ENCODE measurements at places on chromosomes 4 and X.

DNA sequence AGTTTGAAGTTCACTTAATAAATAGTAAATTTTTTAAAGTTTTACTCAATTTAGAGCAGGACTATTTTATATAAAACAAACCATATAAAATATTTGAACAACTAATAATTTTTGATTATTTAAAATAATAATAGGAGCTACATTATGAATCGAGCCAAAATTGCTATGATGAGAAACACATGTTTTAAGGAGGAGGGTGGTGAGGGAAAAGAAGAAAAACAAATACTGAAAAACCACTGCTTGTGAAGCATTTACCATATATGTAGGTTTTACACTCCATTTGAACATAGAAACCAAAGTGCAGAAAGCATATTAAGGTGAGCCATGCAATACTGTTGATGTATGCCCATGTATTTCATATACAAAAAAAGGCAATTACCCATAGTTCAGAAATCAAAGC lies 448.9 kb downstream of the FSTL5 start:
- no peaks in the 10 kb centered on the region for H3K4me1 ChIP-seq
- no peak overlapping the region for H3K27ac ChIP-seq
- H3K27me3 ChIP-seq, result no peaks in the 10 kb centered on the region

- H3K4me1 ChIP-seq, result peaks cover 38% of the 10 kb centered on the region
- H3K27me3 ChIP-seq, result no peaks in the 10 kb centered on the region
- no peak overlapping the region for H3K27ac ChIP-seq
- no peaks in the 10 kb centered on the region for H3K36me3 ChIP-seq
- no peak overlapping the region for H3K4me3 ChIP-seq
Measured at GRCh38 chr4:11439836-11440235, 11.1 kb upstream of the HS3ST1 start.

GRCh38 chr4:81490403-81491160 lies 18.9 kb upstream of the RASGEF1B start:
- peaks cover 57% of the 10 kb centered on the region for H3K4me1 ChIP-seq
- no peaks in the 10 kb centered on the region for H3K27me3 ChIP-seq

DNA sequence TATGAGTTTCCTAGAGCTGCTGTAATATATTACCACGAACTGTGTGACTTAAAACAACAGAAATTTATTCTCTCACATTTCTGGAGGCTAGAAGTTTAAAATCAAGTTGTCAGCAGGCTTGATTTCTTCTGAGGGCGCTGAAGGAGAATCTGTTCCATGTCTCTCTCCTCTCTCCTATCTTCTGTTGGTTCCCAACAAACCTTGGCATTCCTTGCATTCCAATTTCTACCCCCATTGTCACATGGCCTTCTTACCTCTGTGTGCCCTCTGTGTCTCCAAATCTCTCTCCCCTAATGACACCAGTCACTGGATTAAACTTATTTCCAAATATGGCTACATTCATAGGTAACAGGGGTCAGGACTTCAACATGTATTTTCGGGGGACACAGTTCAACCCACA lies 672.7 kb downstream of the RPA4 start:
- no peaks in the 10 kb centered on the region for H3K4me1 ChIP-seq
- H3K4me3 ChIP-seq, result no peak overlapping the region
- no peaks in the 10 kb centered on the region for H3K27me3 ChIP-seq
- no peak overlapping the region for H3K27ac ChIP-seq
- ATAC-seq, result no peak

DNA sequence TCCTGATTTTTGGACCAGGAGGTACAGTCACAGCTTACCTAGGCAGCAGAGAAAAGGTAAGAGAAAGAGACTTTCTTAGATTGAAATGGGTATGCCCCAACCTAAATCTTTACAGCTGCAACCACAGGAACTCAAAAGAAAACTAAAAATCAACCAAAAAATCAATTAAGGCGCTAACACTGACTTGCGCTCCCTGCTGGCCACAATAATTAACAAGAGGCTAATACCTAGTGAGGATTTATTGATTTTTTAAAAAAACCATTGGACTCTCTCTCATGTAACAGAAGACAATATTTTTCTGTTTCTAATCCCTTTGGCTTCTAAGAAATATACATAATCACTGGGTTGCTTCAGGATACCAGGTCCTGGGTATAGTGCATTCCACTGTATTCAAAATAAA lies 153.9 kb upstream of the TENM3 start:
- no peak for ATAC-seq
- H3K4me1 ChIP-seq, result no peaks in the 10 kb centered on the region
- no peak overlapping the region for H3K4me3 ChIP-seq
- no peaks in the 10 kb centered on the region for H3K36me3 ChIP-seq
- no peaks in the 10 kb centered on the region for H3K27me3 ChIP-seq

DNA sequence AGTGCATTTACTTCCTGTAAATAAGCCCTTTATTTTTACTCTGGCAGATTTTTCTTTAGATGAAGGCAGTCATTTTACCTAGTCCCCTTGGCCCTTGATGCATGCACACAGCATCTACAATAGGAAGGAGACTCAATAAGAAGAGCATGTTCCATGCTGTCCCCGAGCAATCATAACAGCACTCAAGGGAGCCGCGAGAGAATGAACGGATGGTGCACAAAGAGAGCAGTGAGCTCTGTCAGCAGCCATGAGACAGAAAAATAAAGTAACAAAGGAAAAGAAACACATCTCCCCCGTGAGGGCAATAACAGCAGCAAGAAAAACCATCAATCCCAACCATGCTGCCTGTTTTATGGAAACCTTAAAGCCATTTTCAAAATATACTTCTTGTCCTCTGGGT lies 11.9 kb downstream of the SMIM31 start:
- H3K4me1 ChIP-seq, result peaks cover 6% of the 10 kb centered on the region
- no peak overlapping the region for H3K4me3 ChIP-seq
- no peak for ATAC-seq
- no peaks in the 10 kb centered on the region for H3K36me3 ChIP-seq
- peaks cover 30% of the 10 kb centered on the region for H3K27me3 ChIP-seq
- H3K27ac ChIP-seq, result no peak overlapping the region

- H3K27ac ChIP-seq, result no peak overlapping the region
- no peak overlapping the region for H3K4me3 ChIP-seq
- no peak for ATAC-seq
- no peaks in the 10 kb centered on the region for H3K4me1 ChIP-seq
- H3K27me3 ChIP-seq, result no peaks in the 10 kb centered on the region
Measured at GRCh38 chrX:14902537-14902936, 29.3 kb downstream of the MOSPD2 start.

DNA sequence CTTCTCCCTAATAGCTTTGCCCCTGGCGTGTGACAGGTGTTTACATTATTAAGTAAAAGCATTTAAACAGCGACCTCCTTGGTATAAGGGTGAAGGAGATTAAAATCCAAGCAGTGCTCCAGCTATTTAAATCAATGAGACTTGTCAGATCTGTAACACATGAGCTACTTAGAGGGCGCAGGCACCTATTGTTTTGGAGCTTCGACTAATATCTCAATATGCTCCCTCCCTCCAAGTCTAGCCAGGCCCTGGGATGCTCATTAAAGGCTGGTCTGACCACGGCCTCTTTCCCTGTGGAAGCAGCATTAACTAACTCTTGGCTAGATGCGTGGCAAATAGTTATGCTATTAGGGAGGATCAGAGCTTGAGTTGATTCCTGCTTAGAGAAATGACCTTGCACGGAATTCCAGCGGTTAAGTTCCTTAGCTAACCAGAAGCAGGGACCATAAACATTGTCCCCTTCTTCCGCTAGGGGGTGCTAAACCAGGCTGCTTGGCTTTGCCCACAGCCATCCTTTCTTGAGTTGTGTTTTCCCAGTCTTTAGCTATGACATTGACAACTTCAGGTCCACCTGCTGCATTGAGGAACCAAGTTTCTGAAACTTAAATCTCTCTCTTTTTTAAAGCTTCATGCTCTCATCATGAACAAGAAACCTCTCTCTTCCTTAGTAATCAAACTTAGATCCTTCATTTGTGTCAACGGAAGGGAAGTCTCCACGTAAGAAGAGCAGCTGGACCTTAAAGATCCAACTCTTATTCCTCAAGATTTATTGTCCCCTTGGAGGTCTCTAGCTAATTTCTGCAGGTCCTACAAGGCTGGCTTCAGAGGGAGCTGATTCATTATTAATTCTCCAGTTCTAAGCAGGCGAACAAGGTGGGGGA lies 80.7 kb upstream of the IGFBP7 start:
- no peak overlapping the region for H3K27ac ChIP-seq
- peaks cover 20% of the 10 kb centered on the region for H3K27me3 ChIP-seq
- H3K4me1 ChIP-seq, result no peaks in the 10 kb centered on the region
- no peak overlapping the region for H3K4me3 ChIP-seq
- no peak for ATAC-seq
- H3K36me3 ChIP-seq, result no peaks in the 10 kb centered on the region

- no peaks in the 10 kb centered on the region for H3K4me1 ChIP-seq
- ATAC-seq, result no peak
- H3K27me3 ChIP-seq, result no peaks in the 10 kb centered on the region
- no peaks in the 10 kb centered on the region for H3K36me3 ChIP-seq
- no peak overlapping the region for H3K27ac ChIP-seq
Measured at GRCh38 chrX:144327495-144327894, 443.6 kb downstream of the UBE2NL start.

DNA sequence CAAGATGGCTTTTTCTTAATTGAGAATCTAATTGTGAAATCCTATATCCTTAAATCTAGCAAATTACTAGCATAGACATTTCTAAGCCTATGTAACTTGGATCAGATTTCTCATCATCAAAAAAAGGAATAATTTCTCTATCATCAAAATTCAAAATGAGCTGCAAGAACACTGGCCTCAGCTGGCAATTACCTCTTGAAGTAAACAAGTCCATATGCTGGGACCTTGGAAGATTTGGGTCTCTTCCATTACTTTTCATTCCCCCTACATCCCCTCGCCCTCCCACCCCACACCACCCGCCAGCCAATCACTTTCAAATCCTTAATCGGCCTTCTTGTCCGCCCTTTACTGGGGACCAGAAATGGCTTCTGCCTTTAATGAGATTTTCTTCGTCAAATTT lies 23.3 kb upstream of the MBTPS2 start:
- no peaks in the 10 kb centered on the region for H3K27me3 ChIP-seq
- no peak overlapping the region for H3K27ac ChIP-seq
- no peaks in the 10 kb centered on the region for H3K4me1 ChIP-seq
- H3K4me3 ChIP-seq, result no peak overlapping the region
- no peaks in the 10 kb centered on the region for H3K36me3 ChIP-seq

GRCh38 chr4:52866734-52867133 lies 4.6 kb downstream of the RASL11B start:
- H3K4me1 ChIP-seq, result peaks cover under 1% of the 10 kb centered on the region
- no peaks in the 10 kb centered on the region for H3K27me3 ChIP-seq
- ATAC-seq, result no peak
- H3K4me3 ChIP-seq, result no peak overlapping the region
- H3K27ac ChIP-seq, result no peak overlapping the region

DNA sequence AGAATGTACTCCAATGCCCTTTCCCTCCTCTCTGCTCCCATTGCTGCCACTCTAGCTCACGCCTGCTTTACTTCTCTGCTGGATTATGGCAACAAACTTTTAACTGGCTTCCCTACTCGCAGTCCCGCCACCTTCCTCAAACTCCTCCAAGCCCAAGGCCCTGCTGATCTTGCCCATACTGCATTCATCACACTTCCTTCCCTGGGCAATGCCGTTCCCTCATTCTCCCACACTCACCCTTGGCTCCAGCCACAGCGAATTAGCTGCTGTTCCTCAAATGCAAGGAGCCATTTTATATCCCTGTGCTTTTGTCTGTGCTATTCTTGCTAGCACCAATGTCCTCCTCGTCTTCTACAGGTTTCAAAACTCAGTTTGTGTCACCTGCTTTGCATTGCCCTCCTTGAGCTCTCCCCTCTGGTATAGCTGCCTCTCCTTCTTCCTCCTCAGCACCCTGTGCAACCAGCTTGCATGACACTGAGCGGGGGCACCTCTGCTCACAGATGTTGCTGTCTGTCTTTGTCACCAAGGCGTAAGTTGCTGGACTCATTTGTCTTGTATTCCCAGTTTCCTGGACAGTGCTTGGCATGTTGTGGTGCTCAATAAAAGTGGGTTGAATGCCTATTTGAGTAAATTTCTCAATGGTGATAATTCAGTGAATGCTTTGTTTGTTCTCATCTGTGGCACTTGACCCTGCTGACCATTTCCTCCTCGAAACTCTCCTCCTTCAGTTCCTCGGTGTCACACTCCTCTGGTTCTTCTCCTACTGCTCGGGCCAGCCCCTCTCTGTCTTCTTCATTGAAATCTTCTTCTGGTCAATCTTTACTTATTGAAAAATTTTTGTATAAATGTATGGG lies 22.4 kb upstream of the MGST2 start:
- H3K36me3 ChIP-seq, result no peaks in the 10 kb centered on the region
- H3K4me1 ChIP-seq, result no peaks in the 10 kb centered on the region
- H3K27ac ChIP-seq, result no peak overlapping the region
- no peak for ATAC-seq
- H3K4me3 ChIP-seq, result no peak overlapping the region

GRCh38 chr4:20615486-20616260 lies 84.6 kb upstream of the PACRGL start:
- no peak overlapping the region for H3K27ac ChIP-seq
- ATAC-seq, result peak; percentile 44
- H3K4me3 ChIP-seq, result no peak overlapping the region
- H3K4me1 ChIP-seq, result no peaks in the 10 kb centered on the region
- peaks cover 9% of the 10 kb centered on the region for H3K27me3 ChIP-seq
- no peaks in the 10 kb centered on the region for H3K36me3 ChIP-seq

GRCh38 chrX:150968862-150969720 lies 14.0 kb upstream of the HMGB3 start:
- H3K36me3 ChIP-seq, result no peaks in the 10 kb centered on the region
- no peak overlapping the region for H3K27ac ChIP-seq

DNA sequence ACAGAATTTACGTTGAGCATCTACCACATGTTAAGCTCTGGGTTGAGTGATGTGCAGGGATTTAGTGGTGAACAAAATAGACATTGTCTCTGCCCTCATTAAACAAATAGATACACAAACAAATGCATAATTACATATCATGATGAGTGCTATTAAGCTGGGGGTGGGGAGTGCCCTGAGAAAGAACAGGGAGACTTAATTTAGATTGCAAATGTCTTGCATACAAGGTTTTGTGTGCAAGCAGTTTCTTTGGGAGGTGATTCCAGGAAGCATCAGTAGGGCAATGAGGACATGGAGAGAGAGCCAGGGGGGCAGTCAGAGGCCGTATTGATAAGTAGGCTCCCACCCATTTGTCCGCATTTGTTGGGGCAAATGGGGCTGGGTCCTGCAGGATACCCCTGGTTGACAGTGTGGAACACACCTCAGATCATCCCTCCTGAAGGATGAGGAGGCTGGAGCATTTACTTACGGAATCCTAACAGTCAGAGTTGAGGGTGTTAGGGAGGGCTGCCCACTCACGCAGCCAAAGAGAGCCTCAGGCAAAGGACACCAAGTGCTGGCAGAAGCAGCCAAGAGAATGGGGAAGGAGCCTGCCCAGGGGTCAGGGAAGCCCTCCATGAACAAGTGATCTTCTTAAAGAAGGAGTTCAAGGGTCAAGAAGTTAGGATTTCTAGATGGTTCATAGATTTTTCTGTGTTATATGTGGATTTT lies 245.9 kb downstream of the BCOR start:
- H3K27me3 ChIP-seq, result no peaks in the 10 kb centered on the region
- H3K27ac ChIP-seq, result no peak overlapping the region
- H3K4me1 ChIP-seq, result peaks cover 38% of the 10 kb centered on the region
- H3K36me3 ChIP-seq, result no peaks in the 10 kb centered on the region

DNA sequence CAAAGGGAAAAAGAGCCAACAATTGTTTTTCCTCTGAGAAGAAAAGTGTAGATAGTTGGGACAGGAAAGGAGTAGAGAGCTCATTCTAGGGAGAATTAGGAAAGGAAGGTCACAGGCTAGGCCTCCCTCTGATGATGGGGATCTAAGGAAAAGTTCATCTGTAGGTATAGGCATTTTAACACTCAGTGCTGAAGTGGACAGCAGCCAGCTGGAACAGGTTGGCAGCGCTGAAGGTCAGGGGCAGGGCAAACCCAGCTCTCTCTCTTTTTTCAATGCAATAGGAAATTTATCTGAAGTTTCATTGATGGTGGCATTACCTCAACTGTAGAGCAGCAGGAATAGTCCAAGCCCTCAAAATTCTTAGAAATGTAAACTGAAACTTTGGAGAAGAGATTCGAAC lies 98.5 kb upstream of the ETNPPL start:
- H3K4me1 ChIP-seq, result no peaks in the 10 kb centered on the region
- no peak for ATAC-seq
- no peak overlapping the region for H3K27ac ChIP-seq

Data from stimulated activated memory B cell treated with anti-CD40 and anti-IgM and Interleukin-4, amounts not matched to agents 10 μg/mL and 1 μg/mL and 100 μg/mL, for 72 hours (primary cell).